ENCODE measurements at places on chromosomes 5 and 9.

DNA sequence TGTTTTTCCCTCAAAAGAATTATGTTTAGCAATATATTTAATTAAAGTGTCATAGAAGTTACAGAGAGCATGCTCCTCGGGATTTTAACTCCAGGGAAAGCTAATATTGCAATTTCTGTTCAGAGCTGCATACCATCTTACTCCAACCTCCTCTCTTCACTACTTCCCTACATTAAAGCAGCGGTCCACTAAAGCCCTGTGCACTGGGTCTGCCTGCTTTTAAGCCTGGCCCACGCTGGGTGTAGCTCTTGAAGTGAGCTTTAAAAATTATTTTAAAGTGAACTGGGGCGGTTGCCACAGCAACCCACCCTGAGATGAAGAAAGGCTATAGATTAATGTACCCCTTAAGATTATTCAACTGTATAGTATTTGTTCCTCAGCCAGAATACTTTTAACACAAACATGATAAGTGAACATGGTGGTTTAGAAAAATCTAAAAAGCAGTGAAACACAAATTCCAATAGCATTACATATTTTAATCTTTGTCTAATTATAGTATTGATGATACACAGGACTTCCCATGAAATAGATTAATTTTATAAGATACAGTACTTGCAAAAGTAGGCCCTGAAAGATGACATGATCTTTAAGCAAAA is 3.9 kb upstream of the MEF2C start:
- peak; percentile 15 for DNase-seq

GRCh38 chr5:3190930-3191329 is 404.7 kb upstream of the IRX1 start:
- no peak for DNase-seq

- peak; percentile 10 for DNase-seq
Measured at GRCh38 chr5:124154714-124155113, 591.7 kb downstream of the ZNF608 start.

DNA sequence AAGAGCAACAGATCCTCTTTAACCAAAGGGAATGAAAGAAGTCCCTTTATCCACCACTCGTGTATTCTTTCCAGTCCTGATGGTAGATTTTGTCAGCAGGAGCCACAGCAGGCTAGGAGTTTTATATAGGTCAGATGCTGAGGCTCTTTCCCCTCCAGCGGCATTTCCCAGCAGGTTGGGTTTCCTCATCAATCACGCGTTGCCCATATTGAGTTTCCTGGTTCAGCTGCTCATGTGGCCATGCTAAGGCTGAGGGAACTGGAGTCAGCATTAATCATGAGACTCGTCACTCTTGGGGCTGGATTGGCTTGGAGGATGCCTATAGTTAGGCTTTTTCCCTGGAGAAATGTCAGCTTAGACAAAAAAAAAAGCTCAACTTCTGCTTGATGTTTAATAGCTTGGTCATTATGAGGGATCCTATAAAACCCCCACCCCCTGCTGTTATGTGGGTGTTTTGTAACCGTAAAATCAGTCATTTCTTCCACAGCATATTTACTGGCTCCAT is 193.4 kb upstream of the GAS1 start:
- peak; percentile 51 for DNase-seq
